ELF-1 (cell line): ENCODE measurements at places on chromosomes 16 and 17.

GRCh38 chr17:16348586-16348985, 4.7 kb downstream of the CENPV start:
- DNase-seq = no peak

- DNase-seq = no peak
Measured at GRCh38 chr16:70390774-70391173, 44.1 kb downstream of the DDX19A start.

- DNase-seq = no peak
Measured at GRCh38 chr16:69435977-69436820, 11.8 kb downstream of the CYB5B start.

GRCh38 chr17:54257440-54257839, 434.7 kb downstream of the KIF2B start:
- DNase-seq = no peak

DNA sequence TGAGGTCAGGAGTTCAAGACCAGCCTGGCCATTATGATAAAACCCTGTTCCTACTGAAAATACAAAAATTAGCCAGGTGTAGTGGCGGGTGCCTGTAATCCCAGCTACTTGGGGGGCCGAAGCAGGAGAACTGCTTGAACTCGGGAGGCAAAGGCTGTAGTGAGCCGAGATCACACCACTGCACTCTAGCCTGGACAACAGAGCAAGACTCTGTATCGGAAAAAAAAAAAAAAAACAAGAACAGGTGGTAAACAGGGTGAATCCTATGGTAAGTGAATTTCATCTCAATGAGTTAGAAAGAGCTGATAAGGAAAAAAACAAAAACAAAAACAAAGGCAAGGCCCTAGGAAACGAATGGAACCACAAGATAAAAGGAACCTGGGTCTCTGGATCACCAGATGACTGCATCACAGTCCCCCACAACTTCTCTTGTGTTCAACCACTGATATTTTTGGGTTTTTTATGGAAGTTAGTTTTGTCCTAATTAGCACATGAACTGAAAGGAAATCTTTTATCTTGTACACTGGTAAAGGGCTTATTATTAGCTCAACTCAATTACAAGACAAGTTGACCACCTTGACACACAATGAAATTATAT, 21.0 kb downstream of the GLG1 start:
- DNase-seq = no peak

- no peak for DNase-seq
Measured at GRCh38 chr17:50946223-50946890, 80.2 kb upstream of the TOB1 start.

GRCh38 chr17:55607731-55608341, 96.6 kb upstream of the SMIM36 start:
- DNase-seq = no peak

DNA sequence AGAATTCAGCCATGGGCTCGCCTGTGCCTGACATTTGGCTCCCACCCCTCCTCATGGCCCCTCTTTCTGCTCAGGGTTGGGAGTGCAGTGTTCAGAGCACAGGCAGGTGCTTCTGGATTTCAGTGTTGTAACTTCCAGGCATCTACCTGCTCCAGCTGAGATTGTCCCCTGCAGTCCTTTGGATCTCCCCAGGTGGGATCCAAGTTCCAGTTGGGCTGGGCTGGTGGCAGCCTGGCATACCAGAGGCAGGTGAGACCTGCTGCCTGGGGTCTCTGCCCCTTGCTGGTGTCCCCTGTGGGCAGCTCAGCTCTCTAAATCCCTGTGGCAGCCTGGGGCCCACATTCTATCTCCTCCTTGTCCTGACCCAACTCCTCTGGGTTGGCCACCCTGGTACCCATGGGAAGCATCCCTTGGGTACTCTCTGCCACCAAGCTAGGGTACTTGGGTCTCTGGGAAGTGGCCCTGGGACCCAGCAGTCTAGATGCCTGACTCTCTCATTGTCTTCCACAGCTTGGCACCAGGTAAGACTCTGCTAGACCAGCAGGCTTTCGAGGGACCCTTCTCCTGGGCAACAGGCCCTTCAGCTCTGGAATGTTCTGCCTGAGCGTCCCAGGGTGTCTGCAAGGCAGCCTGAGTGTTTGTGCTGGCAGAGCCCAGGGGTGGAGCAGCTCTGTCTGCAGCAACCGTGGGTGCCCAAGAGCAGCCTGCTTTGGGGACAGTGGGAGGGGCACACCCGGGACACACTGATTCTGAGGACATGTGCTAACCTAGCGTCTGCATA, 42.5 kb downstream of the DNAH17 start:
- DNase-seq = no peak

DNA sequence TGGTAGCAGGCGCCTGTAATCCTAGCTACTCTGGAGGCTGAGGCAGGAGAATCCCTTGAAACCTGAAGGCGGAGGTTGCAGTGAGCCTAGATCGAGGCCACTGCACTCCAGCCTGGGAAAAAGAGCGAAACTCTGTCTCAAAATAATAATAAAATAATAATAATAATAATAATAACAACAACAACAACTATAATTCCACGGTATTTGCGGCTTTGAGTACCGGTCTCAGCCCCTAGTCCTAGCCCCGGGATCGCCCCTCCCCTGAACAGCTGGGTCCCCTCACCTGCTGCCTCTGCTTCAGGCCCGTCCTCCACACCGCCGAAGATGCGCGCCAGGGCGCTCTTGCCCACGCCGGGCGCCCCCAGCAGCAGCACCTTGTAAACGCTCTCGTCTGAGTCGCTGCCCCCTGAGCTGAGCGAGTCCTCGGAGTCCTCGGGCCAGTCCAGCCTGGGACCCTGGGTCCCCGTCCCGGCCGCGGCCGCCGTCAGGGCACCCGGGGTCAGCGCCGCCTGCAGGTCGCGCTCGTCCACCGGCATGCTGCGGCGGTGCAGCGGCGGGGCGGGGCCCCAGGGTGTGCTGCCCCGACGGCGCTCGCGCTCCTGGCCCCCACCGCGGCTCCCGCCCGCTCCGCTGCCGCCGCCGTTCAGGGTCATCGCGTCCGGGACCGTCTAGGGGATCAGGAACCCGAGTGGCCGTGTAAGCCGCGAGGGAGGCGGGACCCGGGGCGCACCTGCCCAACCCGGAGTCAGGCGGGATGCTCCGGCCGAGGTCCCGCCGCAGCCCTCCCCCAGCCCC, 611 bp downstream of the RRAD start:
- peak; percentile 46 for DNase-seq

- peak; percentile 66 for DNase-seq
Measured at GRCh38 chr17:3678095-3678820, 9.6 kb downstream of the EMC6 start.

GRCh38 chr16:66207139-66207882, 159.2 kb upstream of the CDH5 start:
- no peak for DNase-seq

DNA sequence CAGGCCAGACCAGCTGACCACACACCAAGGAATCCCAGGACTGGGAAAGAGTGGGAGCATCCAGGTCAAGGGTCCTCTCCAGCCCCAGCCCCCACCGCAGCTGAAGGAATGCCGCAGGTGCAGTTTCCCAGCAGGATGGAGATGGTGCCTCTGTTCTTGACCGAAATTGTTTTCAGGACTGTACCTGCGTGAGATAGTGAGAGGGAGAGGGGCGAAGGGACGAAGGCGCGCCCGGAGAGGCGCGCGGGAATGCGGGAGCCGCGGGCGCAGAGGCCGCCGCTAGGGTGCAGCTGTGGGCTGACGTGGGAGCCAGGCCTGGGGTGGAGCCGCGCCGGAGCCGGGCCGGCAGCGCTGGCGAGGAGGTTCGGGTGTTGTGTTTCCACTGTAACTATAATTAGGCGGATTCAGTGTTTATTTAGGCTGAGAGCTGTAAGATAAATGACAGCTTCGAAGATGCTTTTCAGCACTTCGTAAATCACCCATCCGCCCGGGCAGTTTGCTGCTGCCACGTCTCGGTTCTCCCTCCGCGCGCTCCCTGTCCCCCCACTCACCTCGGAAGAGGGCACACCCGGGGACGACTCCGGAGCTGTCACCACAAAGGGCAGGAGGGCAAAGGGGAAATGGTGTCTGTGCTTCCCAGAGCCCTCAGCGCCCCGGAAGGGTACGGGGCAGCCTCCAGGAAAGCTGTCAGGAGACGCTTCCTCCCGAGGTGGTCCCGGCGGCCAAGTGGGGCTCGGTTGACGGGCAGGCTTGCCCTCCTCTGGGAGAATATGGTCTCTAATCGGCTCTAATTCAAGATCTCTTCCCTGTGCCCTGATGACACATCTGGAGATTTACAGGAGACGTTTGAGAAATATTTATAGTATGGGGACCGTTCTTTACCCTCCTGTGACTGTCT, 38.2 kb downstream of the HOXB1 start:
- DNase-seq = peak; percentile 87

GRCh38 chr16:25235991-25236390, 19.2 kb downstream of the AQP8 start:
- DNase-seq = peak; percentile 24

DNA sequence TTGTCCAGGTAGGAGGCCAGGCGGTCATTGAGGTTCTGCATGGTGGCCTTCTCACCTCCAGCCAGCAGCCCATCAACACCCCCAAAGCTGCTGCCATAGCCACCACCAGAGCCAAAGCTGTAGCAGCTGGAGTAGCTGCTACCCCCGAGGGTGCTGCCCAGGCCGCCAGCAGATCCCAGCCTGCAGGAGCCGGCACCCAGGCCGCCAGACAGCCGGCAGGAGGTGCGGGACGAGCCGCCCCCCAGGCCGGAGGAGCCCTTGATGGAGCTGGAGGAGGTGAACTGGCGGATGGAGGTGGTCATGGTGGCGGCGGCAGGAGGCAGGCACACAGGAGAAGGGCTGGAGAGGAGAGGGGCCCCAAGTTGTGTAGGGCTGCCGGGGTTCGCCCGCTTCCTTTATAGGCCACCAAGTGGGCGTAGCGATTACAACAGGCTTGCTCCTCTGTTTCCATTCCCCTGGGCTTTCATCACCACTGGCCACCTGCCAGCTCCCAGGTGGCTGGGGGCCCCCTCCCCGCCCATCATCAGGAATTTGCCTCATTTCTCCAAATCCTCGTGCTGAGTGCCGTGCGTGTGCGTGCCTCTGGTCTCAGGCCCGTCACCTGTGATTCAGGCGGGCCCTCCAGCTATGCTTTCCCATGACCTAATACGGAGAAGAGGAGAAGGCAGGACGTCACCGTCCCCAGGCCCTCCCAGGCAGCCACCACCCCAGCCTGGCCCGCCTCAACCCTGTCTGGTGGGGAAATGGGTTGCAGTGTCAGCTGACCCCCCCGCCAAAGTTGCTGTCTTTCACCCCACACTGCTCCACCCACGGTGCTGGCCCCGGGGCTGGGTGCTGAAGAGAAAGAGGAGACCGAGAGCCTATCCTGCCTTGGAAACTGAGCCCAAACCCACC, at the start of gene KRT17:
Gene KRT17 (minus strand): TSS at position 368 of the 894 bp plus-strand sequence. CDS start 66 bp downstream, at position 302.
- DNase-seq = peak; percentile 60

GRCh38 chr16:71383054-71383773, 24.7 kb downstream of the CALB2 start:
- DNase-seq = peak; percentile 58

GRCh38 chr16:80883159-80883642, 78.8 kb upstream of the CDYL2 start:
- no peak for DNase-seq

- DNase-seq = no peak
Measured at GRCh38 chr17:80248001-80248893, 12.4 kb upstream of the RNF213 start.

GRCh38 chr16:67036323-67036741, 7.4 kb downstream of the CBFB start:
- DNase-seq = no peak

GRCh38 chr16:12349936-12350850, 373.7 kb downstream of the SNX29 start:
- DNase-seq = no peak

- DNase-seq = no peak
Measured at GRCh38 chr17:57274162-57274561, 17.8 kb downstream of the MSI2 start.

- DNase-seq = no peak
Measured at GRCh38 chr16:79618692-79619050, 18.1 kb upstream of the MAF start.

DNA sequence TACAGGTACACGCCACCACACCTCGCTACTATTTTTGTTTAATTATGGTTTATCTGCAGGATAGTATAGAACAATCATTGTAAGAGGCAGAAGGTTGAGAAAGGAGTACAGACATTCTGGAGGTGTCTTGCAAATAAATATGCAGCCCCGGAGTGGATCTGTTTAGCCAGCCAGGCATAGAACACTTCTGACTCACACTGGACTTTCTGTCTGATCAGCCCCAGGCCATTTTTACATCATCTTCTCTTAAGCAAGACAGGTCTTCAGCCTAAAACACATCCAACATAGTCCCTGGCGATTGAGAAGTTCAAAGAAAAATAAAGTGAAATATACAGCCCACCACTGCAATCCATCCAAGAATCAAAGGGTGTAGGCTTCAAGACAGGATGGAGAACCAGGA, 81.4 kb downstream of the XYLT1 start:
- peak; percentile 28 for DNase-seq

DNA sequence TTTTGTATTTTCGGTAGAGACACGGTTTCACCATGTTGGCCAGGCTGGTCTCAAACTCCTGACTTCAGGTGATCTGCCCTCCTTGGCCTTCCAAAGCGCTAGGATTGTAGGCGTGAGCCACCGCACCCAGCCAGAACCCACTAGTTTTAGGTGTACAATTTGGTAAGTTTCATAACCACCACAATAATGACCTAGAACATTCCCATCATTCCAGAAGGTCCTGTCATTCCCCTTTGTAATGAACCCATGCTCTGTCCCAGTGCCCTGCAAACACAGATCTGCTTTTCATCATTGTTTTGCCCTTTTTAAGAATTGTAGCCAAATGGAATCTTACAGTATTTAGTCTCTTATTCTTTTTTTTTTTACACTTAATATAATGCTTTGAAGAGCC, 35.6 kb upstream of the IRF8 start:
- no peak for DNase-seq

GRCh38 chr17:63945784-63946439, 13.8 kb upstream of the CD79B start:
- DNase-seq = no peak

GRCh38 chr17:73313526-73314127, 1.8 kb upstream of the CDC42EP4 start:
- no peak for DNase-seq

- no peak for DNase-seq
Measured at GRCh38 chr16:80816356-80816755, 12.0 kb upstream of the CDYL2 start.

- no peak for DNase-seq
Measured at GRCh38 chr17:5042157-5043022, 7.2 kb upstream of the SLC52A1 start.

DNA sequence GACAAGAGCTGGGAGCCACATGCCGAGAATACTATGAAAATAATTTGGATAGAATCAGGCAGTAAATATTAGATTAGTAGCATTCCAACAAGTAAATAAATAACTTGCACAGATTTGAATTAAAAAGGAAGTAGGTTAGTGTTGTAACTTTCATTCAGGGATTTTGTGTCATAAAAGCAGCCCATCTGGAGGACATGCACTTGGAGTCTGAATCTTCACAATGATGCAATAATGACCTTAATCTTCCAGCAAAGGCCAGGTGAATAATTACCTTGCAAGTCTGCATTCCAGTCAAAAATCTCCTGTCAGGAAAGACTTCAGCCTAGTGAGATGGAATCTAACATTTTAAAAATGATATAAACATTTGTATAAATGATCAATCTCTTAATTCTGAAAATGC, 518.1 kb downstream of the KCNJ2 start:
- DNase-seq = no peak
